ENCODE measurements at places on chromosomes 5 and 9. TPM values are rescaled to one million over a fixed set of nuclear protein-coding genes. Genes with fewer than 3 reads are reported as not detected.

ST8SIA4 gene
- total RNA-seq: 0.22 TPM

NEUROG1 gene
- total RNA-seq: not detected

MCTP1 gene
- 36.5 TPM for total RNA-seq

PRR16 gene
- total RNA-seq: 5.9 TPM

IRGM gene
- 0.22 TPM for total RNA-seq

AQP7 gene
- total RNA-seq: not detected

All from uterine smooth muscle cell (primary cell).